ENCODE measurements at places on chromosomes 5 and 9.

GRCh38 chr9:94182532-94182931 is 76.6 kb upstream of the ZNF169 start:
- DNase-seq: no peak

- no peak for DNase-seq
These were observed 694.9 kb downstream of the ISL1 start for GRCh38 chr5:52077941-52078815.

GRCh38 chr9:33852216-33852826 is 35.4 kb downstream of the UBE2R2 start:
- DNase-seq: peak; percentile 72

DNA sequence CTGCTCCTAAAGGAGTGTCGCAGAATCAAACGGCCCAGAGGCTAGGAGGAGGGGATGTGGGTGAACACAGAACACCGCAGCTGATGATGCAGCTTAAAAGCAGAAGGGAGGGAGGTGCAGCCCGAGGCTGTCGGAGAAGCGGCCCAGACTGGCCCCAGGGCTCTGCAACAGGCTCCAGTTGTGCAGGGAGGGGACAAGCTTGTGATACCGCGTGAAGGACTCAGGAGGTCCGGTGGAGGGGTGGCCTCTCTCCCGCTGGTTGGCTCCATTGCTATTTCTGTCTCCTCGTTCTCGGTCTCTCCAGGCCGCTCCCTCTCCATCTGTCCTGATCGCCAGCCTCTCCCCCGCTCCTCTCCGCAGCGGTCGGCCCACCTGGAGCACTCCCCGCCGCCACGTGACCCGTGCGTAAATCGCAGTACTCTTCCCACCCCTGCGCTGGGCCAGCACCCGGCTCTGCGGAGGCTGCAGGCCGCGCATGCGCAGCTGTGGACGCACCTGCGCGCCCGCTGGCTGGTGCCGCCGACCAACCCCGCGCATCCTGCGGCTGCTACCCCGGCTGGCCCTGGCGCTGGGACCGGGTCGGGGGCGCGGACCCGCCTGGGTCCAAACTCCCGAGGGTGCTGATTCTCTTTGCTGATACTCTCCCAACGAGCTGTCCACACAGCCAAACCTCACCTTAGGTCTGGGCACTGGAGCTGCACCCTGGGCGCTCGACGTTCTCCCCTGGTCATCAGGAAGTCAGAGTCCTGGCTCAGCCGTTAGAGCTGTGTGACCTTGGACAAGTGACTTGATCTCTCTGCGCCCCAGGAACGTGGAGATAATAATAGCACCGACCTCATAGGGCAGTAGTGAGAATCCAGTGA is 3.7 kb upstream of the STXBP1 start:
- peak; percentile 58 for DNase-seq

DNA sequence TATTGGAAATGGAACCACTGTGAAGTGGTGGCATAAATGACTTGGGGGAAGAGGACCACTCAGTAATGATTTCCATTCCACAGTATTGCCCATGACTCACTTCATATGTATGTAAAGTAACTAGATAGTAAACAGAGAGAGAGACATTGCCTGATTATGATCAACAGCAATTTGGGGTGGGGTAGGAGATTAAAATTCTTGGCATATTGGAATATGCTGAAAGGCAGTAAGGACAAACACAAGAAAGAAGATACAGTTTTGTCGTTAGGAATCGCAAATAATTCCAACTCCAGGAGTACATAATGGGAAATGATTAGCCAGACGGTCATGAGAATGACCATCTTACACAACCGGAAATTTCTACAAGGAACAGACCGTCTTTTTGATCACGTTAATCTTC is 1.5 kb upstream of the HMGCS1 start:
- DNase-seq: no peak

GRCh38 chr5:100846772-100847171 is 56.3 kb downstream of the ST8SIA4 start:
- DNase-seq: no peak

DNA sequence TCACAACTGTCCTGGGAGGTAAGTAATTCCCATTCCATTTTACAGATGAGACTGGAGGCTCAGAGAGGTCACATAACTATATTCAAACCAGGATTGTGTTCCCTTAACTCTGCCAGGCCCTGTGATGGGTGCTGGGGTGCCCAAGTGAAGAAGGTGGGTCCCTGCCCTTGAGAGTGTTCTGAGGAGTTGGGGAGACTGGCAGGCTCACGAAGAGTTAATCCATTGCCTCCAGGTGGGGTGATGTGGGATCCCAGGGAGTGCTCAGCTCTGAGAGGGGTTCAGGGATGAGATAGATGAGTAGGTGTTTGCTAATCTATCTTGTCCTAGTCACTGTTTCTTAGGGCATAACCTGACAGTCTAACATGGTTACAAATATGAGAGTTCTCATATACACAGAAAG is 36.7 kb downstream of the GSN start:
- no peak for DNase-seq

GRCh38 chr5:43148417-43148816 is 27.7 kb downstream of the ZNF131 start:
- no peak for DNase-seq

DNA sequence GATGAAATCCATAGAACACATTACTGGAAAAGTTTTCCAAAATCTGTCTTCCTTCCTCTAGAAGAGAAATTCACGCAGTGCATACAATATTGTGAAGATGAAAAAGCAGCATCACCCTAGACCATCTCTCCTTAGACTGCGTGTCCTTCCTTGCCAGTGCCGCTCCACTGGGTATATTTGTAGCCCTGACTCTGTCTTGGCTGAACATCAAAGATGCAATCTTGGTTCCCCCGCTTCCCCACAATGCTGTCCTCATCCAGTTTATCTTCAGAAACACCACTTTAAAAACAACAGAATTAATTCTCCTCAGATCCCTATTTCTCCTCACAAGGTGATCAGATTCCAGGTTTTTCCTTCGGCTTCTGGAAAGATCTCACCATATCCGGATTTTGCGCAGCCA is 53.9 kb downstream of the ROR2 start:
- no peak for DNase-seq

Data from inflammatory macrophage (primary cell).